NCI-H2081 (cell line): ENCODE measurements at places on chromosomes 11 and 22.

- DNase-seq: no peak
These were observed 17.0 kb downstream of the MICAL2 start for GRCh38 chr11:12127206-12127898.

- DNase-seq: peak; percentile 56
These were observed 16.6 kb downstream of the OR8A1 start for GRCh38 chr11:124586238-124586860.

GRCh38 chr11:18722293-18722637 lies 3.7 kb downstream of the IGSF22 start:
- DNase-seq: no peak

- DNase-seq: no peak
These were observed 35.4 kb downstream of the PHF21B start for GRCh38 chr22:44974454-44974853.

GRCh38 chr11:23540101-23540561 lies 679.9 kb upstream of the CCDC179 start:
- DNase-seq: peak; percentile 46

DNA sequence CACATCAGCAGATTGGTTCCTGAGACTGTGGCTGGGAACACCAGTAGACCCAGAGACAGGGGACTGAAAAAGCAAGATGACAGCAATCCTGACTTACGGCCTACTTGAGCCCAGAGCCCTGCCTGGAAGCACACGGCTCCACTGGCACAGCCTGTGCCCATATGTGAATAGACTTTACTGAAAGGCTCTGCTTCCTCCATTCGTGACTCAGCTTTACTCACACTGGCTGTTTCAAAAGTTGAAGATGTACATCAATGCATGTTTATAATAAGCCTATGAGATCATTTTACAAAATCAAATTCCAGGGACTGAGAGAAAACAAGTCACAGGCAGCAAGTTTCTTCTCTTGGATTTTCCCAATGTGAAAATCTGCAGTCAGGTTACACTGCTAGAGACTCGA lies 134.6 kb upstream of the TEAD1 start:
- DNase-seq: no peak

DNA sequence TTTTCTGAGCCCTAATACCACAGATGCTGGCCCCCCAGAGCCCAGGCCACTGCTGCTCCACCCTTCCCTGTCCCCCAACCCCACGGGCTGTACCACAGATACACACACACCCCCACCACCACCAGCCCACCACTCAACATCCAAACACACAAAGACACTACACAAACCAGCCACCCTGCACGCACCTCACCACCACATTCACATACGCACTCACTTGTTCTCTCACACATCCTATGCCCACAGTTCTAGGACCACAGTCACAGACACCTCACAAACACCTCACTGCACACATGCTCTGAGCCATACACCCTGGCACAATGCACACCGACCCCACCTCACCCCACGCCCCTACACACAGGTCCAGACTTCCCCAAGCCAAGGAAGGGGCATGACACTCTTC lies 22.5 kb upstream of the OAF start:
- DNase-seq: no peak

GRCh38 chr22:48701296-48702030 lies 1126.2 kb downstream of the BRD1 start:
- no peak for DNase-seq

DNA sequence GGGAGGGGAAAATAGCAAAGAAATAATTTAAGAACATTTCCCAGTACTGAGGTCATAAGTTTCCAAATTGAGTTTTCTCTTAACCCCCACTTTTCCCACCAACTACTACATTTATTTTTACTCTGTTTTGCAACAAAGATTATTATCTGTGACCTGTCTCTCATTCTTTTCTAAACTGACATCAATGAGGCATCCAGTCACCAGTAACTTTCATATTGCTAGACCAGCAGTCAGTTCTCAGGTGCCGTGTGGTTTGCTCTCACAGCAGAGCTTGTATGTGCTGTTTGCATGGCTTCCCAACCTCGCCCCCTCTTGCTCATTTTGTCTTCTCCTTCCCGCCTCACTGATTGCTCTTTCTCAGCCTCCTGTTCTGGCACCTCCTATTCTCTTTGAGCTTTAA lies 1091.3 kb downstream of the TBC1D22A start:
- DNase-seq: no peak

GRCh38 chr11:134126217-134126822 lies 57.4 kb downstream of the JAM3 start:
- DNase-seq: no peak

DNA sequence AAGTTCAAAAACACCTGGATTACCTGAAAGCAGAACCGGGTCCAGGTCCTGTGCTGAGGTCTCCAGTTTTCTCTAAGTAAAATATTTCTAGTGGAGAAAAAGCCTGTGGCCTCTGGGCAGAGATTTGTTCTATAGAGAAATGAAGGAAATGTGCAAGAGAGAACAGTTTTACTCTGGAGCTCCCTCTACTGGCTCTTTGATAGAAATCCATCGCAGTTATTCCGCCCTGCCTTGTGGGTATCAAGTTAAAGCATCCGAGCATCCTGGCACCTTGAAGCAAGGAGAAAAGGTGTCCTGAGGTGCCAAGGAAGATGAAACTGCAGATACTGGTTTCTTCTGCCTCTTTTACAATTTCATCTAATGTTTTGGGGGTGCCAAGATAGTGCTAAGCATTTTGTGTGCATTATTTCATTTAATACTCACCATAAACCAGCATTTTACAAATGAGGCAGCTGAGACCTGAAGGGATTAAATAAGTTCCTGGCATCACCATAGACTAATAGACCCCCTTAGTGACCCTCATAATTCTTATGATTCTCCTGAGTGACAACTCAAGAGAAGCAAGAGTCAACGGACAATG lies 113.1 kb upstream of the HSD17B12 start:
- DNase-seq: peak; percentile 58

DNA sequence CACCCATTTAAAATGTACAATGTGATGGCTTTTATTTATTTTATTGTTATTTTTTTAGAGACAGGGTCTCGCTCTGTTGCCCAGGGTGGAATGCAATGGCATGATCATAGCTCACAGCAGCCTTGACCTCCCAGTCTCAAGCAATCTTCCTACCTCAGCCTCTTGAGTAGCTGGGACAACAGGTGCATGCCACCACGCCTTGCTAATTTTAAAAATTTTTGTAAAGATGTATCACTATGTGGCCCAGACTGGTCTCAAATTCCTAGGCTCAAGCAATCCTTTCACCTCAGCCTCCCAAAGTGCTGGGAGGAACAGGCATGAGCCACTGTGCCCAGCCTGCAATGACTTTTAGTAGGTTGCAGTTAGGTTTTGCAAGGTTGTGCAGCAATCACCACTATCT lies 14.3 kb downstream of the CLDN5 start:
- no peak for DNase-seq

DNA sequence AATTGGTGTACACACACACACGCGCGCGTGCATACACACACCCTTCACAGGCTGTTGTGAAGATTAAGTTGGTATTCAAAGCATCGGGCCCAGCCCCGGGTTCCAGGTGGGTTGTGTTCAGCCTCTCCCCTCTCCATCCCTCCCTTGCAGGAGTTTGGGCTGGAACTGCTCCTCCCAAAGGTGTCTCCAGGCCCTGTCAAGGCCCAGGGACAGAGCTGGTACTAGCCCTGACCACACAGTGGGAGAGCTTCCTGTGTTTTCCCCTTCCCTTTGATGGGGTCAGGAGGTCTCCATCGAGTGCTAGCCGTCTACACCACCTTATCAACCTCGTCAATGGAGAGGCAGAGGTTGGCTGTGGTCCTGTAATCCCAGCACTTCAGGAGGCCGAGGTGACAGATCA lies 36.5 kb upstream of the CSNK1E start:
- no peak for DNase-seq

GRCh38 chr11:130710497-130711012 lies 205.7 kb downstream of the SNX19 start:
- no peak for DNase-seq

DNA sequence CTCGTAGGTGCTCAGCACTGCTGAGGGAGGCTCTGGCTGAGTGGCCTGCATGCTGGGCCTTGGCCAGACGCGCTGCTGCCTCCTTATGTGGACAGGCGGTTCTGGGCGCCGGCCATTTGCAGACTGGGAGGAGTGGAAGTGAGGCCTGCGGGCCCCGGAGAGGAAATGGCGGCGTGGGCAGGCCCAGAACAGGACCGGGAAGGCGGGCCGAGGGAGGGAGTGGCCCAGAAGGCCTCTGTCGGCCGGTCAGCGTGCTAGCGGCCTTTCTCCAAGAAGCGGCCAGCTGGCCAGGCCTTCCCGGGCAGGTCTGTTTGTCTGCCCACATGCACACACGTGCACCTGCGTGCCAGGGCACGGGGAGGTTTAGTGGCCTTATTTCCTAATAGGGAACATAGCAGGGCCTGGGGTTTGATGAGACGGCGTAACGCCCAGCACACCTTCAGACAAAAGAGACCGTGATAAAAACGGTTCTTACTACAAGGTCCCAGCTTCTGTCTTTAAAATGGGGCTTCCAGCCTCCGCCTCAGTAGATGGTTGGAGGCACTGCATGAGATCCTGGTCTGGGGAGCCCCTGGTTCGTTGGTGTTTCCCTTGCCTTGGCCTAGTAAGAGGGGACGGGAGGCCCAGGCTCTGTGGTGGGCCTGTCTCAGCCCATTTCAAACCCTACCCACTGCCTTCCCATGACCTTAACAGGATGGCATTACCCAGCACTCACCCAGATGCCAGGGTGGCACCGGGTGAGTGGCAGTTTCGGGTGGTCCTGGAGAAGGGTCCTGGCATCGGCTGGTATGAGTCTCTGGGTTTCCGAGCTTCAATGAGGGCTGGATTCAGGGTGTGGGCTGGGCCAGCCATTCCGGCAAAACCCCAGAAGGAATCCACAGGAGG lies 65.1 kb upstream of the PPARA start:
- DNase-seq: no peak

GRCh38 chr22:42308892-42309468 lies 38.5 kb upstream of the TCF20 start:
- no peak for DNase-seq

GRCh38 chr22:25397616-25398015 lies 166.9 kb upstream of the GRK3 start:
- DNase-seq: no peak

DNA sequence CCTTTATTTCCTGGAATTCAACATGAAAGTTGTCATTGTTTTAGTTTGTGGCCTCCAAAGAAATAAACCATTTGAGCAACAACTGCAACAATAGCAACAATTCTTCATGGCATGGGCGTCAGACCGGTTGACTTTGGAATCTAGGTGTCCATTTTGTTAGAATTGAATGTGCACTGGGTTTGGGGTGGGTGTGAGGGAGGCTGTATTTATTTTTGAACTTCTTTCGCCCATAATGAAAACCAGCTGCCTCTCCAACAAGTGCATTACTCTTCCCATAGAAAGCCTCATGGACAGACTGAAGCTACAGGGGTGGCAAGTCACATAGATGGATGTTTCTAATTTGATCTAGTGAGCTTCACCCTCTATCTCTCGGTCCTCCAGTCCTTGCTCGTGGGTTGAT lies 85.4 kb downstream of the ADAMTS15 start:
- DNase-seq: no peak

DNA sequence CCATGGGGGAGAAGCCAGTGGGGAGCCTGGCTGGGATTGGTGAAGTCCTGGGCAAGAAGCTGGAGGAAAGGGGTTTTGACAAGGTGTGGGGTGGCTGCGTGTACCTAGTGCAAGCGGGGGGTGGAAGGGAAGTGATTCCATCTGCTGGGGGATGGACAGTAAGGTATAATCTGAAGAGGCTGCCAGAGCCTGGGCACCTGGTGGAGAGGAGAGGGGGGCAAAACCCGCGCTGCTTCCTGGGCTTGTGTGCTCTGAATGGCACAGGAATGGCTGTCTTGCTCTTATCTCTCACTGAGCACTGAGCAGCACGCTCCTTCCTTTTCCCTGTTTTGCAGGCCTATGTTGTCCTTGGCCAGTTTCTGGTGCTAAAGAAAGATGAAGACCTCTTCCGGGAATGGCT lies 988 bp downstream of the BANF1 start:
- DNase-seq: peak; percentile 2

- DNase-seq: no peak
These were observed 168.1 kb downstream of the NXPE2 start for GRCh38 chr11:114846416-114846791.

GRCh38 chr11:19076744-19077589 lies 16.4 kb upstream of the MRGPRX2 start:
- peak; percentile 9 for DNase-seq

GRCh38 chr22:27799015-27799826 lies 2.3 kb downstream of the MN1 start:
- no peak for DNase-seq

DNA sequence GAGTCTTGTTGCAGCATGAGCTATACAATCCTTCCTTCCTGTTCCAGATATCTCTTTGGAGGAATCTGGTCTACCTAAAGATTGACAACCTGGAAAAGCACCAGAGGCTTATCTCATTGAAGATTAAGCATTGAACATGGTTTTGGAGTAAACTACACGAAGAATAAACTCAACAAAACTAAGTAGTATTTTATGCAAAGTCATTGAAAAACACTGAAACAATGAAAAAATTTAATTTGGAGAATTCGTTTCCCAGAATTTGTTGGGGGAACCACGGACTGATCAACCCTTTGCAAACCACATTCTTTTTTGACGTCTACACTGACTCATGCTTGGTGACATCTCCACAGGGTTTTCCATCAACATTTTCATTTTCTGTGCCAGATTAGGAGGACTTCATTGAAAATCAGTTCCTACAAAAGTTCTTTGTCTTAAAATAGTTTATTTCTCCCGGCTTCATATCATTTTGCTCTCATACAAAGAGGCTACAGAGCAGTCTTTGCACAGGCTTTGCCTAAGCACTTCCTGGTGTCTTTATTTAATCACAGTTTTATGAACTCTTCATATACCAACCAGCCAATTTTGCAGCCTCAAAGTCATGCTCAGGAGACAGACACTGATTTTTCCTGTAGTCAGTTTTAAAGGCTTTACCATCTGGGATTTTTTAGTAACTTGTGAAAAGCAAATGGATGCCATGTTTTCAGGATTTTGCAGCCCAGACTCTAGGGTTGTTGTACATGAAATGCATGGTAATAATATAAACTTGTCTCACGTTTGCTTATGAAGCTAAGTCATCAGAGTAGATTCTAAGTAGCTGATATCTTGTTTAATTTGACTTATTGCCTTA lies 186.3 kb downstream of the C11orf91 start:
- DNase-seq: no peak

GRCh38 chr22:27788500-27789288 lies 12.9 kb downstream of the MN1 start:
- DNase-seq: no peak

DNA sequence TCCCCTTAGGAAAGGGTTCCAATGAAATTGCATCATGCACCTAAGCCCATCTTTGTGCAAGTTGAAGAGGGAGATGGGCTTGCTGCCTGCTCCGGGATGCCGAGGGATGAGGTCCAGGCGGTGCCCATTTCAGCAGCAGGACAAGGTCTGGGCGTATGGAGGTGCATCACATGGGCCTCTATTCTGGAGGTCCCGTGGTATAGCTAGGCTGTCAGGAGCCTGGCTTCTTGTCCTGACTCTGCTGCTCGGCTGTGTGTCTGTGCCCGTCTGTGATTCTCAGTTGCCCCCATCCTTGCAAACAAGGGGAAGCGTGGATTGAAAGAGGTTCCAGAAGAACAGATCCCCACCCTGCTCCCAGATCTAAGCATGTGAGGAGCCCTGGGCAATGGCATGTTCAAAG lies 130.0 kb downstream of the OSBP2 start:
- DNase-seq: no peak

GRCh38 chr11:19882356-19882755 lies 169.7 kb downstream of the NAV2 start:
- no peak for DNase-seq

- peak; percentile 4 for DNase-seq
These were observed 180.4 kb upstream of the B3GAT1 start for GRCh38 chr11:134592391-134592990.

GRCh38 chr11:1691026-1691877 lies 5.7 kb upstream of the KRTAP5-6 start:
- no peak for DNase-seq
